CMK (cell line): ENCODE measurements at places on chromosomes 1 and 21.
A peak's percentile ranks its signal among the peaks of the same experiment; 100 is the strongest.

- peak; percentile 74 for DNase-seq
Observed at GRCh38 chr1:202164271-202165037, 4.1 kb upstream of the PTPN7 start.

DNA sequence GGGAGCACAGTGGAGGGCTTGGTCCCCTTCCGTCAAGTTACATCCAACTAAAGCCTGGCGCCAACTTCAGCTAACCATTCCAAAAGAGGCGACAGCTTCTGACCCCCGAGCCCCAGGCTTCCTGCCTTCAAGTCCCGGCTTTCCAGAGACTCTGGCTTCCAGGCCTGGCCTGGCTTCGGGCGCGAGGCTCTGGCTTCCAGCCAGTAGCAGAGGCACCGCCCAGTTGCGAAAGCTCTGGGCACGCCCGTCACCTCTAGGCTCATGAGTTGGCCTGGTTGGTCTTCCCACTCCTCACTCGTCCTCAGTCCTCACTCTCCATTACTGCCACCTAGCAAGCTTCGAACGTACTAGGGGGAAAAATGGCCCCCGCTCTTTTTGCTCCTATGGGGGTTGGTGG is 30.0 kb upstream of the C1orf185 start:
- DNase-seq: no peak

DNA sequence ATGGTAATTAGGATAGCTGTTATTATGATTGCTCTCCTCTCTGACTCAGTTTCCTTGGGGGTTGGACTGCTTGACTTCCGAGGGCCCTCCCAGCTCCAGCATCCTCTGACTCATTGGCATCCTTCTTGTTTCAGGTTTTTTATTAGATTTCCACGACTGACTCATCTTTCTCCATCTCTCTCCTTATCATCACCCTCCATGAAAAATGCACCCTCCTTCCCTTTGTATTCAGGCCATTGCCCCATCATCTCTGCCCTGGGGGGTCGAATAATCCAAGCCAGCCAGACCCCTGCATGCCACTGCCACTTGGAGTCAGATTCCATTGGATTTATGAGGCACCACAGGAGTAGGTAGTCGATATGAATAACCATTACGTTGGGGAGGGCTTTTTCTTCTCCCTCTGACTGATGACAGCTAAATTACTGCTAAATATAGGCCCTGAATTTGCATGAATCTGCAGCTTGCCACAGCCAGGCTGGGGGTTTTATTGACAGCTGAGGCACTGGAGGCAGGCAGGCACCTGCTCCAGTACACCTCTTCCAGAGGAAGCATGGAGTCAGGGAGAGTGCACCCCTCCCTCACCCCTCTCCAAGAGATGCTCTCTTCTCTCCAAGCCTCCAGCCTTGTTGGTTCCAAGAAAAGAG is 91.7 kb downstream of the C1orf94 start:
- DNase-seq: no peak

DNA sequence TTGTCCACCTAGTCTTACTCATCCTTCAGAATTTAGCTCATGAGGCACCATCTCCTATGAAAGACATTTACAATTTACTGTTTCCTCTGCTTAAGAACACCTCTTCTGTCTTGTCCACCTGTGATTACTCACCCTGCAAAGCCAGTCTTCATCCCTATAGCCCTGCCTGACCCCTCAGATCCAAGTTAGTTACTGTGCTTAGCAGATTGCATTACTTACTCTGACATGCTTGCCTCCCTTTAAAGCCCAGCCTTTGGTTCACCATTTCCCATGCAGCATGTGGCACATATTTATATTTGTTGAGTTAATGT is 60.9 kb upstream of the VCAM1 start:
- DNase-seq: no peak

DNA sequence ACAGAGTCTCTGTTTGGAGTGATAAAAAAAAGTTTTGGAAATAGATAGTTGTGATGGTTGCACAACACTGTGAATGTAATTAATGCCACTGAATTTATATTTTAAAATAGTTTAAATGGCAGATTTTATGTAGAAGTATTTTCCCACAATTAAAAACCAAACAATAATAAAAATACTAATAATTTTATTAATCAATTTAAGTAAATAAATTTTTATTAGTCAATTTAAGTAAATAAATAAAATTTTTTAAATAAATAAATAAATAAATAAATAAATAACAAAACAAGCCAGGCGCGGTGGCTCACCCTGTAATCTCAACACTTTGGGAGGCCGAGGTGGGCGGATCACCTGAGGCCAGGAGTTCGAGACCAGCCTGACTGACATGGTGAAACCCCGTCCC is 4.9 kb upstream of the KDF1 start:
- no peak for DNase-seq

DNA sequence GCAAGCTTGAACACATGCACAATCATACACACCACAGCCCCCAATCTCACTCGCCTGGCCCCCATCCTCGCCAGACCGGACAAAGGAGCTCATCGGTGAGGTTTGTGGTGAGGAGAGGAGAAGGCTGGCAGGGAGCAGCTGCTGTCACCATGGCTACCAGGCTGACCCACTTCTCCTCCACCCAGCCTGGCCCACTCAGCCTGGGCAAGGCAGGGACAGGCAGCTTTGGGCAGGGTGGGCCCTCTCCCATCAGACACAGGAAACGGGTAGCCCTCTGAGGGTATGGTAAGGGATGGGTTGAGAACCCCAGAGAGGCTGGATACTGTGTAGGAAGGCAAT is 15.9 kb downstream of the RIMS3 start:
- DNase-seq: no peak

- DNase-seq: no peak
Observed at GRCh38 chr1:90957497-90957896, 64.3 kb downstream of the ZNF644 start.

- DNase-seq: no peak
Observed at GRCh38 chr1:52669696-52670095, 28.5 kb downstream of the COA7 start.
